ENCODE measurements at places on chromosomes 4 and X.
A peak's percentile ranks its signal among the peaks of the same experiment; 100 is the strongest.

DNA sequence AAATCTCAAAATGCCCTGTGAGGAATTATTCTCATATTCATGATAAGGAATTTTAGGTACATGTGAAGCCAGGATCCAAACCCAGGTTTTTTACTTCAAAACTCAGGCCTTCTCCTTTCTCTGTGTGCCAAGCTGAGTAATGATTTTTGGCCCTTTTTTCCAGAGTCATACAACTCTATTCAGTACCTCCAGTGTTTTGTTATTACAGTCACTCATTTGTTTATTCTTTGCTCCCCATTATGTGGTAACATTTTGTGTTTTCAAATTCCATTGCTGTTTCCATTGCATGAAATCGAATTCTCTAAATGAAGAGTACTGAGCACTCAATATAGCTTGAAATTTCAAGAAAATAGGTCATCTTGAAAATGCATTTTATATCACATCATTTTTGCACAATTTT is 315.4 kb downstream of the NR3C2 start:
- no peak for DNase-seq

DNA sequence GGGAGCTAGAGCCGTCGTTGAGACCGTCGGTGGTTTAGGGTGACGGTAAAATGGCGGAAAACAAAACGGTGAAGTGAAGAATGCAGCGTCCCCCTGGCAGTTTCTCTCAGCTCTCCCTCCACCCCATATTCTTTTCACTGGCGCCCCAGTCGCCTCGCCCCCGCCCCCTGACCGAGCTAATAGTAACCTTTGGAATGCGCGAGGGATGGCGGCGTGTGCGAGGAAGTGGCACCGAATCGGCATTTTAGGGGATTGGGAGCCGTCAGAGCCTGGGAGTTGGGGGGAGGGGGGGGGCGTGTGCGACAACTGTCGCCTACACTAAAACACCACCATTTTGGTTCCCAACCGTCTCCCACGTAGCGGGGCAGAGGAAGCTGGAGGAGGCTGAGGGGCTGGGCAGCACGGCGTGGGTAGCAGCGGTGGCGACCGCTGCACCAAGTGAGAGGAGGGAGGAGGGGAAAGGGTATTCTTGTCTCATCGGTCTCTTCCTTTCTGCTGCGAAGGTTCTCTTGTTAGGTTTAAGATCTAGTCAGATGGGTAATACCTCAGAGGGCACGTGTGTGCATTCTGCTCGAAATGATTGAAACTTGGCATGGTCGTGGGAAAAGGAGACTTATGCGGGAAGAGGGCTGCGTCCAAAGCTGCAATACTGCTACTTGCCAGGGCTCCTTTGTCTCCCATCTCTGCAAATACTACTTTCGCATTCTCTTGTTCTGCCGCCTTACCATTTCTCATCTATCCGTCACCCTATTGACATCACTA is 840 bp downstream of the ZNF711 start:
- DNase-seq, result no peak

- DNase-seq, result no peak
These were observed 14.7 kb upstream of the HSD17B13 start for GRCh38 chr4:87337361-87337760.

- DNase-seq, result no peak
These were observed 373.1 kb downstream of the NAF1 start for GRCh38 chr4:162793571-162793970.

- DNase-seq, result no peak
These were observed 60.4 kb upstream of the MTM1 start for GRCh38 chrX:150508018-150508417.

- DNase-seq, result no peak
These were observed 758.8 kb downstream of the STIM2 start for GRCh38 chr4:27619435-27619834.

DNA sequence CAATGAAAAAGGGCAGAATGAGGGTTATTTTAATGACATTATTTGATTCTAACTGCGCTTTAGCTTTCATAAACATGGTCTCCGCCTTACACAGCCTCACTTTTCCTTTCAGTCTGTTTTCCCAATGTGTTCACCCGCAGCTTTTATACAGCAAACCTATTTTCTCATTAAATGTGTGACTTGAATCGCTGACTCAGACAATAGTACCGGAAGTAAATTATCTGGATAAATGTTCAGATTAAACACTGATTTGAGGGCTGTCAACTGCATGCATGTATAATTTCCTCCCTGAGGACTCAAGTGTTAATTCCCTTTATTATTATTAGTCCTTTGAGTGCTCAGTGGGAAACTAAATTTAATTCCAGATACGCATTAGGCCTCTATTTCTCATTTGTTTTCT is 117.3 kb downstream of the FAM133A start:
- no peak for DNase-seq

DNA sequence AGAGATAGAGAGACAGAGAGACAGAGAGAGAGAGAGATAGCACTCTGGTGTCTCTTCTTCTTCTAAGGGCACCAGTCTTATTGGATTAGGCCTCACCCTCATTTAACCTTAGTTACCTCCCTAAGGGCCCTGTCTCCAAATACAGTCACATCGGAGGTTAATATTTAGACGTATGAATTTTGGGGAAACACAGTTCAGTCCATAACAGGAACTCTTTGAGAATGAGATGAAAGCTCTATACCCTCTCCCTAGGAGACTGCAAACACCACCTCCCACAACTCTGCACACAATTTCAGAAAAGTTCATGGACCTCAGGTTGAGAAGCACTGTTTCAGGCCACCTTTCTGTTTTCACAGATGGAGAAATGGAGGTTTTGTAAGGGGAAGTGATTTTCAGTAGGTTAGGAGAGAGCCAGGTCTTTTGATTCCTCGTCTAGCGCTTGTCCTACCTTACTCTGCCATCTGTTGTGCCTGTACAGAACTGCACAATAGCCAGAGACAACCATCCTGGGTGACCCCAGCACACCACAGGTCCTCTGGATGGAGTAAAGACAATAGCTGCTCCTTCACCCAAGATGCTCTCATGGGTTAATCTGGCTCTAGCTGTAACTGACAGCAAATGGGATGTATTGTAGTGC is 16.9 kb upstream of the LOC101059915 start:
- no peak for DNase-seq

- no peak for DNase-seq
These were observed 1244.5 kb downstream of the PCDH7 start for GRCh38 chr4:31964685-31965084.

GRCh38 chrX:47313056-47313455 is 57.3 kb upstream of the ZNF157 start:
- no peak for DNase-seq

GRCh38 chrX:75746891-75747639 is 38.0 kb downstream of the MAGEE2 start:
- no peak for DNase-seq

DNA sequence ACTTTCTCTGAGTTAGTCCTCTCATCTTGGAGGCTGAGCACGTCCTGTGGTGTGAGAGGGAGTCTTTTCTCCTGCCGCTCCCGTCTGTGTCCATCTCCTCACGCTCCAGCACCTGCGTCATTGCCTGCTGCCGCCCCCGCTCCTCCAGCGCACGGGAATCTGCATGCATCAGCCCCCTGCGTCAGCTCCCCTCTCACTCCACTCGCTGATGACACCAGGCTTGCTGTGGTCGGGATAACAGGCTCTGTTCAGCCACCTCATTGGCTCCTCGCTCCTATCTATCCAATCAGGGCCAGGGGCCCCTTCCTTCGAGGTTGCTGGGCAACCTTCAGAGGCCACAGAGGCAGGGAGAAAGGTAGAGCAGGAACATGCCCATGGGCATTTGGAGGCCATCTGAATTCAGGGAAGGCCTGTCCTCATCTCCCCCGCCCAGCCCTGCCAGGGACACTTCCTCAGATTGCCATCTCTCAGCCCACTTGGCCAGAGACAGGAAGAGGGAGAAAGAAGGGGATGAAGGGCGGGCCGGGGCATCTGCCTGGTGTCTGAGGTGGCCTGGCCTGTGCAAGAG is 9.3 kb downstream of the ZNF185 start:
- no peak for DNase-seq

DNA sequence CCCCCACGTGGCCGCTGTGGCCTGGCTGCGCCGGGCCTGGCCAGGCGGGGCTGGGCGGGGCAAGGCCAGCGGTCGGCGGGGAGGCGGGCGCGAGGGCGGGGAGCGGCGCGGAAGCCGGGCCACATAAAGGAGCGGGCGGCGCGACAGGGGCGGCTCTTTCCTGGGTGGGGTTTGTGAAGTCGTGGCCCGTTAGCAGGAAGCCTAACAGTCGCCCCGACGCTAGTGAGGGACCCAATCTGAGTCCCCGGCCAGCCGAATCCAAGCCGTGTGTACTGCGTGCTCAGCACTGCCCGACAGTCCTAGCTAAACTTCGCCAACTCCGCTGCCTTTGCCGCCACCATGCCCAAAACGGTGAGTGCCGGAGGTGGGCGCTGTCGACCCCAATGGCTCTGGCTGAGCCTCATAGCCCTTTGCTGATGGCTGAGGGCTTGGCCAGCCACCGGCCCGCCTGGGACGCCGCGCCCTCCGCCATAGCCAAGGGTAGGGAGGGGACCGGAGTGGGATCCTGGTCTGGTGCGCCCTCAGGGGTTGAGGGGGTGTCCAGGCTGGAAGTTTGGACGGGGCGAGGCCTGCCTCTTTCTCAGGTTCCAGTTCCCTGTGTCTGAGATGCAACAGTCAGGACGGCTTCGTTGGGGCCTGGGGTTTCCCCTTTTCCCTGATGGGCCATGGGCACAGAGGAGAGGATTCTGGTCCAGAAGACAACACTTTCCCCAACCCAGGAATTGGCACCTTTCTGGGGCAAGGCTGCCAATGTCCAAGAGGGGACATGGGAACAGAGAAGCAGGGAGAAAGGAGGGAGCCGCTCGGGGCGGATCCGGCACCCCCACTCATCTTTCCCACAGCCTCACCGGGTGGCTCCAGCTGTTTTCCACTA is at the start of gene MSN:
Gene MSN, plus strand, starts transcription at position 152 of the 874 bp plus-strand sequence. Its CDS starts 188 bp downstream, at position 340.
- peak; percentile 51 for DNase-seq

- no peak for DNase-seq
These were observed 242.3 kb upstream of the PPARGC1A start for GRCh38 chr4:24131954-24132673.

DNA sequence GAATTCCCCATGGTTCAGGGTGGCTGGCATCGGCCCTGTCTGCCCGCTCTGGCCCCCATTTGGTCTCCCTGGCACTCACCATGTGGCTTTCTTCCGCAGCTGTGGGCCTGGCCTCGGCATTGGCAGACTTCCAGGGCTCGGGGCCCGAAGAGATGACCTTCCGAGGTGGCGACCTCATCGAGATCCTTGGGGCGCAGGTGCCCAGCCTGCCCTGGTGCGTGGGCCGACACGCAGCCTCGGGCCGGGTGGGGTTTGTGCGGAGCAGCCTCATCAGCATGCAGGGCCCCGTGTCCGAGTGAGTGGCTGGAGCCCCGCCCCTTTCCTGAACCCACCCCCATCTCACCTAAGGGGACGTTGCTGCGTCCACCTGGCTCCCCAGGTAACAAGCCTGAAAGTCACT is 20.1 kb downstream of the SH3TC1 start:
- no peak for DNase-seq

- DNase-seq, result no peak
These were observed 188.0 kb upstream of the RBPJ start for GRCh38 chr4:26132858-26133257.

GRCh38 chr4:1169171-1169671 is 3.2 kb downstream of the SPON2 start:
- DNase-seq, result no peak

GRCh38 chrX:45142185-45142584 is 58.5 kb downstream of the DIPK2B start:
- DNase-seq, result no peak

DNA sequence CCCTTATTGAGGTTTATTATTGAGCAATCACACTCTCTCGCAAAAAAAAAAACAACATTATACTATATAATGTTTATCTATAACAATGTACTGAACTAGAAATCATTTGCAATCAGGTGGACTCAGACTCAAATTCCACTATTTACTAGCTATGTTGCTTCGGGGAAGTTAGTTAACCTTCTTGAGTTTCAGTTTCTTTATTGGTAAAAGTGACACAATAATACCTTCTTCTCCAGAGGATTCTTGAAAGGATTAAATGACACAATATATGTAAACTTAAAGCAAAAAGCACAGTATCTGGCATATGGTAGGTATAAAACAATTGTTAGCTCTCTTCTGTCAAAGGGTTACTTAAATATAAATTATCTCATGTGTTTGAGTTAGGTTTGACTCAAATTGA is 31.5 kb upstream of the HDAC8 start:
- no peak for DNase-seq

GRCh38 chrX:153565996-153566580 is 32.9 kb downstream of the CCNQ start:
- no peak for DNase-seq

- peak; percentile 28 for DNase-seq
These were observed 581 bp downstream of the UBE2K start for GRCh38 chr4:39698424-39699009.

DNA sequence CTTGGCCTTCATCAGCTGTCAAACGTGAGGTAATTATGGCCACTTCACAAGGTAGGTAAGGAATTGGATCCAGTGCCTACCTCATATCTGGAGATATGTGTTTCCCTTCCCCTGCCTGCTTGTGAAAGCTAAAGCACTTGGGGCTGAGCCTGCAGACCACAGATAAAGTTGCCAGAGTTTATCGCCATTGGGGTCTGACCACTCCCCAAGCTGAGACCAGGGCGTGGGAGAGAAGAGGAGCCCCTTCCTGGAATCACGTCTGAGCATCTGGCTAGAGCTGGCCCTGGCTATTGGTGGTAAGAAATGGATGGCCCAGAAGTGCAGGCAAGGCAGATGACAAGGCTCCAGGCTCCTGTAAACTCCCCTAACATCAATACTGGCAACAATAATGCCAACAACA is 2.7 kb downstream of the ALAS2 start:
- no peak for DNase-seq

DNA sequence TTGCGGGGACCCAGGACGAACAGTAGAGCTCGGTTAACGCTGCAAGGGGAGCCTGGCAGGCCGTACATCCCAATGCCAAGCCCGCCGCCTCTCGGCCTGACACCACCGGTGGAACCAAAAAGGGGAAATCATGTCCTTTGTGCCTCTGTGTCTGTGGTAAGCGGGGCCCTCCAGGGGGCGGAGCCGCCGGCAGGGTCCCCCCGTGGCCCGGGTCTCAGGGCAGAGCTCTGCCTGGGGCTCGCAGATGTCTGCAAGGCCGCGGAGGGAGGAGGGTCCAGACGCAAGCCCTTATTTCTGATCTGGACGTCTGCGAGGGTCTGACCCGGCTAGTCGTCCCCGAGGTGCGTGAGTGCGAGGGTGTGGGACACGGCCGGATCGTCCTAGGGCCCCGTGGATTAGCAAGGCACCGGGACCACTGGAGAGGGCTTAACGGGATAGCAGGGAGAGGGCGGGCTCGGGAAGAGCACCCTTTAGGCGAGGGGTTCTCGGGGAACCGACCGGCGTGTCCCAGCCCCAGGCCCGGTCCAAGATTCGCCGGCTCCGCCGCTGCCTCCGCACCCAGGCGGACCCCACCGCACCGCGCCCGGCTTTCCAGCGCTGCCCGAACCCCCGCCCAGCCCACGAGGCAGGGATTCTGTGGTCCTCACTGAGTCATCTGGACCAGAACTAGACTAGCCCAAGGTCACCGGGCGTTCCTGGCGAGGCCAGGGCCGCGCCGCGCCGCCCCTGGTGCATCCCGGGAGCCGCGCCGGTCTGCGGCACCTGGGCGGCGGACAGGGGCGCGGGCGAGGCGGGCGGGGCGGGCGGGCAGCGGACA is 863 bp upstream of the FAM193A start:
- peak; percentile 30 for DNase-seq
